ENCODE measurements at places on chromosomes 7 and 10.
A peak's percentile ranks its signal among the peaks of the same experiment; 100 is the strongest.

- DNase-seq: peak; percentile 68
Observed at GRCh38 chr10:77601488-77601887, 36.1 kb downstream of the KCNMA1 start.

- DNase-seq: peak; percentile 43
Observed at GRCh38 chr10:5033061-5033778, 29.6 kb upstream of the AKR1C2 start.

DNA sequence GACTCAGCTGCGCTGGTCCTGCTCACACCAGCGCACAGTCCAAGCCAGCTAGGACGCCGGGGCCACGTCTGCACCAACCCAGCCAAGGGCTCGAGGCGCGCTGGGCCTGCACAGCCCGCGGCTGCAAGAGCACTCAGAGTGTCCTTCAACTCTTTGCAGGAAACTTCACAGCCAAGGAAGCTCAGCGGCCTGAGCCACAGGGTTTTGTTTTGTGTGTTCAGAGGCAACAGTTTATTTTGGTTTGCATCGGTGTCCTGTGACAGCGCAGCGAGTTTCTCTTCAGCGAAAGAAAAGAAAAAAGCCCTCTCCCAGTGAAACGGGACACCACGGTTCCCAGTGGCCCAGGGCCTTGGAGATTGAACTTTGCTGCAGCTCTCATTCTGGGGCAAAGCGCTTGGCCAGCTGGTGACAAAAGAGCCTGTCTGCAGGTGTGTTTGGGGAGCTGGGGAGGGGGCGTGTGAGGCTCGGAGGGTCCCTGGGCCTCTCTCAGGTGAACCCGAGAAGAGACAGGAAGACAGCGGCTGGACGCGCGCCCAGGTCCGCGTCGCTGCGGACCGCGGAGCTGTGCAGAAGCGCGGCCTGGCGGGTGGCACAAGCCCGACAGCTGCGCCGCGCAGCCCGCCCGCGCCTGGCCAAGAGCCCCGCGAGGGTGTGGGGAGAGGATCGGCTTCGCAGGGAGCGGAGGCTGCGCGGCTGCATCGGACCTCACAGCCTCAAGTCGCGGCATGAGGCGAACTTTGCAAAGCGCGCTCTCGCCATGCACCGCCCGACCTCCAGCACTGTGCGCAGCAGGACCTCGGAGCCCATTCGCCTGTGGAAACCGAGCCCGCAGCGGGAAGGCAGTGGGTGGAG is 922 bp downstream of the CXCL12 start:
- DNase-seq: peak; percentile 46

DNA sequence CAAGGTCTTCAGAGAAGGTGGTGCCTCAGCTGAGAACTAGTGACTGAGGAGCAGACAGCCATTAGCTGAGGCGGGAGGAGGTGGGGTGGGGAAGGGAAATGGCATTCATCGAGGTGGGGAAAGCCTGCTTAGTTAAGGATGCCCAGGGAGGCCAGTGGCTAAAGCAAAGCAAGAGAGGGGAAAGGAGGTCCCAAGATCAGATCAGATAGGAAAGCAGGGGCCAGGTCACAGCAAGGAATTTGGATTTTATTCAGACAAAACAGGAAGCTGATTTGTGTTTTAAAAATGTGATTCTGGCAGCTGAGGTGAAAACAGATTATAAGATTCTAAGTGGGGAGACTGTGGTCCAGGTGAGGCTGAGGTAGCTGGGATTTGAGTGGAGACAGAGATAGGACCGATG is 45.8 kb downstream of the CNNM1 start:
- peak; percentile 9 for DNase-seq

DNA sequence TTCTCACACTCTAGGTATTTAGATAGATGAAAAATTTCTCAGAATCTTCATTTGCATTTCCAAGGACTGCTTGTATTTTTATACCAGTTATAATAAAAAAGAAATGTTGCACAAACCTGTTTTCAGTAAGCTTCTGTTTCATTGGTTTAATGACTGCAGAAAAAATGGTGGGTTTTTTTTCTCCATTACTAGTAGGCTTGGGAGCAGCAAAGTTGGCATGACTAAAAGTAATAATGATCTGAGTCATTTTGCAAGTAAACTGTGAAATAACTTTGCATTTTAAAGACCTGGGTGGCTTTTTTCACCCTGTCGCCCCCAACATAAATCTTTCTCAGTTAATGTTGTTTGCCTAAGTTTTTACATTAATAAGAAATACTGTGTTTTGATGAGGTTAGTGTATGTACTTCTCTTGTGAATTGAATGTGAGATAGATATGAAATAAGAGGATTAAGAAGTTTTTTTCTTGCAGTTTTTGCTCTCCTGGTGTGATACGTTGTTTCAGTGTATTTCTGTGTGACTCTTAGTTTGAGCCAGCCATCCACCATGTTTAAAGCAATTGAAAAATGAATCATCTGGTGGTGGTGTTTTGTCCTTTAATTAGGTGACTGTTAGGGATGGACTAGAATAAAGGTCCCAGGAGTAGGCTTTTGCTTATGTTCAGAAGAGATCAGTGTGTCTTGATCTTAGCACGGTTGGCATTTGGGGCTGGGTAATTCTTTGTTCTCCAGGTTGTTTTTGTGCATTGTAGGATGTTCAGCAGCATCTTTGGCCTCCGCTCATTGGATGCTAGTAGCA is 1.8 kb downstream of the GNAI1 start:
- DNase-seq: peak; percentile 24

DNA sequence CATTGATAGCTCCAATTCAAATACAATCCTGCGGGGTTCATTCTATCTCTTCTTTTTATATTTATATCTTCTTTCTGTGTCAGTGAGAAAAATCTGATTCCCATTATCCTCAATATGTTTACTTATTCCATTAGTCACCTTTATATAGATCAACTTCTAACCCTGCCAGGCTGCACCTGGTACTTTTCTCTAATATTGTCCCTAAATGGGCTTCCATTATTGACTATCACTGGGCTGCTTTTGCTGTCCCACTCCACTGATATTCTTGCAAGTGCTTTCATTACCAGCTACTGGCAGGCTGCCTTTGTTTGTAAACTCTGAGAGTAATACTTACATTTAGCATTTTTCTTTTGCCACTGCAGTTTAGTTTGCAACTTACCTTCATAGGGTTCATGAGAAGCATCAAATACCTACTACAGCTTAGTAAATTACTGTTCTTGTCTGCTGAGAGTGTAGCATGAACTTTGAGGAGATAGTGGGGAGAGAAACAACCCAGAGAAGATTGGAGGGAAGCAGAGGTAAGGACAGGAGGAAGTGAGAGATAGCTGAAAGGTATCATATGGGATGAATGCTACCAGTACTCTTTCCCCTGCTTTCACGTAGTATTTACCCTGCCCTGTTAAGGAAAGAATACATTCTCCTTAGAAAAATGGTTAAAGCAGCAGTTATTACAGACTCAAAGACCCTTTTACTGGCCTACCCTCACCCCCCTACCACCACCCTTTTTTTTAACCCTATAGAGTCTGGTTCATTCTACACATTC is 119.1 kb downstream of the PHTF2 start:
- DNase-seq: no peak

- DNase-seq: no peak
Observed at GRCh38 chr7:97871659-97872024, 566 bp downstream of the ASNS start.

- no peak for DNase-seq
Observed at GRCh38 chr10:15787426-15787825, 67.7 kb upstream of the ITGA8 start.

GRCh38 chr10:128530301-128530700 is 404.1 kb upstream of the MKI67 start:
- DNase-seq: no peak

DNA sequence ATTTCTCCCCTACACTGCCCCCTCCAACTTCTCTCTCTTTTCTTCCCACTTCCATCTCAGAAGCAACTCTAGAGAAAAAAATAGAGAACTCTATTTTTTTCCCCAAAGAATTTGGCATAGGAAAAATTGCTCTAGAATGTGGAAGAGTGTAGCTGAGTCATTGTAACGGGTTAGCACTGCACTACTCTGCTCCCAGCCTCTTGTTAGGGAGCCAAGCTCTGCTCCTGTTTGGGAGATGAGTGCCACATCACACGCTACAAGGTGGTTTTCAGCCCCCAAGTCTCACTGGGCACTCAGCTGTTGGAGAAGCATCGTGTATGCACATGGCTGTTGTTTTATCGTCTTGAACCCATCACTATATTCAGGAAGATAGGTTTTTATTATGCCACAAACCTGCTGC is 136.4 kb downstream of the BMPER start:
- DNase-seq: no peak

GRCh38 chr10:109696981-109697775 is 226.1 kb downstream of the XPNPEP1 start:
- DNase-seq: no peak

DNA sequence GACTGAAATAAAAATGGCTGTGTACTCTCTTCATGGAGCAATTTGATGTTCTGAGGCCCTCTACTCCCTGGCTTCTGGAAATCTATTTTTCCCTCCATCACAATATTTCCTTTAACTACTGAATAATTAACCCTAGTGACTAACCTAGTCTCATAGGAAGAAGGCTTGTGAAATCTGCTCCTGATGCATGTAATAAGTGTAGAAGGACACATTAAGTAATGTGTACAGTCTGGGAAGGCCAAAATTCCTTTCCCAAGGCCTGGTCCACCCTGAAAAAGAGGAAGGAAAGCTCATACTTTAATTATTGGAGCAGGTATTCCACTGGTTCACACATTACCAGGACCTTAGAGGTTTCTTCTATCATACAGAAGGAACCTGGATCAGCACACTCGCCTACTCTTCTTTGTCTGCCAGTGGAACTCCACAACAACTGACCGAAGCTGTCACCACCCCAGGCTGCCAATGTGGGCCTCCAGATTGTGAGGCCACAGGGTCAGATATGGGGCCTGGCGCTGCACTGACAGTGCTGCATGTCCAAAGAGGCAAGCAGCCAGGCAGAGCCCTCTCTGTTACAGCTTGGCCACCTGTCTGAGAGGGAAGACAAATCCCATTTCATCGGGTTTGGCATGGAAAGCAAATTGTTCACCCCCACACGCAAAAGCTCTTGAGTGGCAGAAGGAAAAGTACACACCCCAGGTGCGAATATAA is 54.4 kb upstream of the FAM133B start:
- no peak for DNase-seq

GRCh38 chr10:97149079-97149531 is 36.7 kb downstream of the SLIT1 start:
- DNase-seq: no peak

GRCh38 chr10:70038923-70039322 is 13.7 kb upstream of the MACROH2A2 start:
- no peak for DNase-seq

DNA sequence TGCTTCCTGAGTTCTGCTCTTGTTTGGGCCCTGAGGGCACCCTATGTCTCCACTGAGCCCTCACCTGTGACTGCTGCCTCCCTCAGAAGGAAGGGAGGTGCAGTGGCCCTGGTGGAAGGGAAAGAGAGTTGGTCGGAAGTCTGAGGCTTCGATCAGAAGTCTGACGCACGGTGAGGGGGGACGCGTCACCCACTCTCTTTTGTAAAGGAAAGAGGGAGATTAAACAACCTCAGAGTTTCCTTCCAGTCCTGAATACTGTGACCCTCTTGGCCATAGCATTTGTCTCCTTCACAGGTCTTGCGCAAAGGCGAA is 31.4 kb upstream of the TRIM8 start:
- DNase-seq: no peak

DNA sequence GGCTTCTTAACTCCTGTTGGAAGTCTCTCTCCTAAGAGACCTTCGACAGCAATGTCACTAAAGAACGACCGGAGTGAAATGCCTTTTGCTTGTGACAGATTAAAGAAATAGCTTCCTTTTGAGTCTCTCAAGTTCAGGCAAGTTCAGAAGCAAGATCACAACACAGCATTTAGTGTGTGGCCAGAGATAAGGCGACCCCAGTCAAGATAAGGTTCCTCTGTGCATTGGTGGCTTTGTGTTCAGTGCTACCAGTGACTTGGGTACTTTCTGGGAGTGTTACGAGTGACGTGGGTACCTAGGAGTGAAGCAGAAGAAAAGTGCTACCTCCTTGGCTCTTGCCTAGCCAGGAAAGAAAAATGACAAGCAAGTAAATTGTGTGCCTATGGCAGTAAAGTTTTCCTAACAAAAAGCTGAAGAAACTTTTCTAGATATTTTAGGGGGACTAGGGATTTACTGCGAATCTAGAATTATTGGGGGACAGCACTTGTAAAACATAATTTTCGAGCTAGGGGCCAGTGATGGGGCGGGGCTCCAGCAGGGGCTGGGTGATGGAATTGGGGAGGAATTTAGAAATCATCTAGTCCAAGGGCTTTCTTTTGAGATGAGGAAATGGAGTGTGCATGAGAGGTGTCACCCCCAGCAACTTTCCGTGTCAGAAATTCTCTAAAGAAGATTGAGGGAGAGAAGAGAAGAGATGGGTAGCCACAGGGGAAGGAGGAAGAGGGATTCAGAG is 191.9 kb upstream of the LYZL2 start:
- no peak for DNase-seq

DNA sequence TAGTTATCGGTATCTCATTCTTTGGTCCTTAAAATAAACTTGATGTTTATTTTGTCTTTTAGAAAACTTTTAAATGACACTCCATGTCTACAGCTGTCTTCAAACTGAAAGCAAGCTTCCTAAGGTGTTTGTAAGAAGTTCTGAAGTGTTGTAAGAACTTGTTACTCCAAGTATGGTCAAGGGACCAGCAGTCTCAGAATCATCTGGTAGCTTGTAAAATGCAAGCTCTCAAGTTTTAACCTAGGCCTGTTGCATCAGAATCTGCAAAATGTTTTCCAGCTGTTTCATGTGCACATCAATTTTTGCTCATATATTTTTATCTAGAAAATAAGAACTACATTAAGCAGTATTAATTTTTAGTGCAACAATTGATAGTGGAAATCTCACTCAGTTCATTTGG is 104.1 kb downstream of the THSD7A start:
- DNase-seq: no peak

- no peak for DNase-seq
Observed at GRCh38 chr7:2042650-2043049, 190.1 kb downstream of the MAD1L1 start.

- peak; percentile 81 for DNase-seq
Observed at GRCh38 chr7:15780271-15780670, 93.8 kb upstream of the MEOX2 start.

DNA sequence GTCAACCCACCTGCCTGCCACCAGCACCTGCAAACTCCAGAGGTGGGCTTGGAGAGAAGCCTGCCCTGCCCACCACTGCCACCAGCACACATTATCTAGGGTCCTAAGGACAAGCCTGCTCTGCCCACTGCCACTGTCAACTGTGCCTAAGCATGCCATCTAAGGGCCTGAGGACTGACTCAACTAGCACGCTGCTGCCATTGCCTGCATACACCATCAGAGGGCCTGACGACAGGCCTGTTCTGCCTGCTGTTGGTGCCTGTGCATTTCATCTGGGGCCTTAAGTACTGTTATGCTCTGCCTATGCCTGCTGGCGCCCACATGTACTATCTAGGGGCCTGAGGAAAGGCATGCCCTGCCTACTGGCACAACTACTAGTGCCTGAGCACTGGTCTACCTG is 27.0 kb upstream of the LRRD1 start:
- no peak for DNase-seq

Measured in lung microvascular endothelial cell (primary cell).